ENCODE measurements at places on chromosomes 5 and 9.

DNA sequence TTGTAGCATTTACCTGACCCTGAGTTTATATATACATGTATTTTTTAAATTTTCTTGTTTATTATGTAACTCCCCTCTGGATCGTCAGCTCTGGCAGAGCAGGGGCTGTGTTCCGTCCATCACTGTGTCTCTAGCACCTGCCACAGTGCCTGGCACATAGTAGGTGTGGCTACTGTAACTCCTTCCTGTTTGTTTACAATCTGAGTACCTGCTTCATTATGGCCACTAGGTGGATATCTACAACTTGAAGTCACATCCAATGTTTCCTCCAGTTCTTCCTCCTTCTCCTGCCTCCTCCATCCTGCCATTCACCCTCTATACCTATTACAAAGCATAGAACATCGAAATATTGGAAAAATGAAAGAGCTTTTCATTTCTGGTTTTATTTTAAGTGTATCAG is 14.2 kb upstream of the PPP1R2B start:
- peak; percentile 4 for DNase-seq

GRCh38 chr9:13113216-13113615 is 166.3 kb downstream of the MPDZ start:
- DNase-seq = no peak

- DNase-seq = no peak
Measured at GRCh38 chr9:133693703-133694529, 44.2 kb downstream of the SARDH start.

DNA sequence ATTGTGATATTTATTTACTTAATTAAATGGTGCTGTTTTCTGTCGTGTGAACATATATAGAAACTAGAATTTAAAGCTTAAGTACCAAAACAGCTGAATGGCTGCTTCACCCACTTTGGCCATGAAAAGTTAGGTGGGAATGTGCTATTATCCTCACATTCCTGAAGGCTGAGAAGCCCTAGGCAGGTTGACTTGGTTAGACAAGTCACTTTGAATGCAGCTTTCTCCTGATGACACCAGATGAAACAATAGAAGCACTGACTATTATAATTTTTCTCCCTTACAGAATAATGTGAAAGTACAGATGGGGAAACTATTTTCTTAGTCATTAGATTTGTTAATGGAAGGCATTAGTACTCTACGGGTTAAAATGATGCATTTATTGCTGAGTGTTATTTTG is 65.1 kb upstream of the C5orf46 start:
- no peak for DNase-seq

GRCh38 chr5:158464383-158464782 is 605.4 kb upstream of the CLINT1 start:
- DNase-seq = no peak

- peak; percentile 62 for DNase-seq
Measured at GRCh38 chr5:8184455-8185063, 315.6 kb downstream of the MTRR start.

- DNase-seq = no peak
Measured at GRCh38 chr5:10431415-10431814, 10.3 kb upstream of the ROPN1L start.

- DNase-seq = no peak
Measured at GRCh38 chr5:120447706-120448239, 16.3 kb upstream of the PRR16 start.

GRCh38 chr9:133731876-133732638 is 6.1 kb downstream of the SARDH start:
- peak; percentile 66 for DNase-seq

GRCh38 chr9:103798620-103799019 is 295.5 kb upstream of the SMC2 start:
- DNase-seq = no peak

- DNase-seq = no peak
Measured at GRCh38 chr5:121919046-121919445, 42.7 kb upstream of the SRFBP1 start.

- no peak for DNase-seq
Measured at GRCh38 chr5:87944553-87945285, 323.9 kb downstream of the TMEM161B start.

DNA sequence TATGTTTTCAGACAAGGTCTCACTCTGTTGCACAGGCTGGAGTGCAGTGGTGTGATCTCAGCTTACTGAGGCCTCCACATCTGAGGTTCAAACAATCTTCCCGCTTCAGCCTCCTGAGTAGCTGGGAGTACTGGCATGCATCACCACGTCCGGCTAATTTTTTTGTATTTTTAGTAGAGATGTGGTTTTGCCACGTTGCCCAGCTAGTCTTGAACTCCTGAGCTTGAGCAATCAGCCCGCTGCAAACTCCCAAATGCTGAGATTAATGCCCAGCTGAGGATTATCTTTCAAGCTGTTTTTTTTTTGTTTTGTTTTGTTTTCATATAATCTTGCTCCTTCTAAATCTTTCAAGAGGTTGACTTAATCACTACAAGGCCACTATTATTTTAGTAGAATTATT is 47.3 kb upstream of the SLC28A3 start:
- no peak for DNase-seq

- DNase-seq = no peak
Measured at GRCh38 chr5:148730270-148730669, 75.9 kb upstream of the HTR4 start.

- DNase-seq = no peak
Measured at GRCh38 chr9:93944011-93944410, 11.1 kb downstream of the BARX1 start.

DNA sequence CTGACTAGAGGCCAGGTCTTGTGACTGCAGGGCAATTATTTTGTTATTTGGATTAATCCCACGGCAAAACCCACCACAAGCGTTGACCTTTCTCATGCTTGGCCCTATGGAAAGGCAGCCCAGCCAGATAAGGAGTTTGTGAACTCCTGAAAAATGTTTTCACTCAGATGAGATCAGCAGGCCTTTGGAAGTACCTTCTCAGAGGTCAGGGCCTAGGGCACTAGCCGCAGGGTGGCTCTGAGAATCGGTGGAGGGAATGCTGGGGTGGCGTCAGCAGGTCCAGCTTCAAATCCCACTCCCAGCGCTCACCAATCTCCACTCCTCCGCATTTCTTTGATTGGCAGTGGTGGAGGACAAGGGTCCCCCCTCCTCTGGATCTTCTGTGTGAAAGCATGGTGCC is 194.4 kb downstream of the GADD45G start:
- no peak for DNase-seq

- DNase-seq = no peak
Measured at GRCh38 chr9:135559606-135560005, 1.9 kb upstream of the PAEP start.

- DNase-seq = no peak
Measured at GRCh38 chr9:98171176-98171925, 21.1 kb downstream of the CORO2A start.

- DNase-seq = no peak
Measured at GRCh38 chr5:147694772-147695171, 87.8 kb downstream of the JAKMIP2 start.

- DNase-seq = peak; percentile 96
Measured at GRCh38 chr5:135458921-135459331, 6.8 kb upstream of the TIFAB start.
